ENCODE measurements at places on chromosomes 16 and 17. TPM values are rescaled to one million over a fixed set of nuclear protein-coding genes. Genes with fewer than 3 reads are reported as not detected.

FNDC8 gene
- not detected for total RNA-seq

ZNF469 gene
- 0.50 TPM for total RNA-seq

METTL2A gene
- total RNA-seq: 25.9 TPM

SULT1A2 gene
- 0.30 TPM for total RNA-seq

TCAP gene
- total RNA-seq: 0.95 TPM

GUCY2D gene
- total RNA-seq: not detected

APPBP2 gene
- total RNA-seq: 28.8 TPM

PRSS27 gene
- 2.4 TPM for total RNA-seq

GPR142 gene
- not detected for total RNA-seq

SOX8 gene
- 1.4 TPM for total RNA-seq

LGALS9B gene
- total RNA-seq: not detected

ABCC6 gene
- total RNA-seq: not detected

All from activated CD4-positive, alpha-beta T cell treated with anti-CD3 and anti-CD28 coated beads for 36 hours (primary cell).